HS-27A (cell line): ENCODE measurements at places on chromosomes 11 and 22.
A peak's percentile ranks its signal among the peaks of the same experiment; 100 is the strongest.

GRCh38 chr11:74784234-74784633 is 35.6 kb downstream of the RNF169 start:
- DNase-seq, result no peak

DNA sequence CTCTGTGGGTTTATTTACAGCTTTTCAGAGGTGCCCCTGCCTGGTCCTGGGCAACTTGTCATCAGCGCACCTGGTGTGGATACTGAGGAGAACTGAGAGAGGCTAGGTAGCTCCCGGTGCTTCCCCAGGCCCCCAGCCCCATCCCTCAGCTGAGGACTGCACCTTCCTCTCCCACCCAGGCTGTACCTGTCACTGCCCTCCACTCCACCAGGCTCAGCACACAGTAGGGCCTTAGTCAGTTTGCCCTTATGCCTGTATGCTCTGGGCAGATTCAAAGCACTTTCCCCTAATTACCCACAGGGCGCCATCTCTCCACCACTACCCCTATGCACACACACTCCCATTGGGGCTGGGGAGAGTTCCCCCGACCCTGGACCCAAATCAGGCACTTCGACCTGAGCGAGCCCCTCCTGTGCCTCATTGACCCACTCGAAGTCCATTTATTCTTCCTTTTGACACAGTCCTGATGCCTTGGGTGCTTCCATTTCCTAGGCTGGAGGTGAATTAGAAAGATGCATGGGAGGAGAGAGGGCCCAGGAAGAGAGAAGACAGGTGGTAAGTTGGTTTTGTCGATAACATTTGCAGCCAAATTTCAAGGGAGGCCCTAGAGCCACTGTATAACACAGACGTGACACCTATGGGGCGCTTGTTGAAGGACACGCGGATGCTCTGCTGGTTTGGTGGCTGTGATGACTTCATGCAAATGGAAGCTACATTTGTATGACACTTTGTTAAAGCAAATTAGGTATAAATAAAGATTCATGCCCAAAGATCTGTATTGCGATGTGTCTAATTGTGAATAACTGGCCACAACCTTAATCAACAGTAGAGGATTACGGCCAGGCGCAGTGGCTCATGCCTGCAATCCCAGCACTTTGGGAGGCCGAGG is 13.8 kb upstream of the PICK1 start:
- no peak for DNase-seq

DNA sequence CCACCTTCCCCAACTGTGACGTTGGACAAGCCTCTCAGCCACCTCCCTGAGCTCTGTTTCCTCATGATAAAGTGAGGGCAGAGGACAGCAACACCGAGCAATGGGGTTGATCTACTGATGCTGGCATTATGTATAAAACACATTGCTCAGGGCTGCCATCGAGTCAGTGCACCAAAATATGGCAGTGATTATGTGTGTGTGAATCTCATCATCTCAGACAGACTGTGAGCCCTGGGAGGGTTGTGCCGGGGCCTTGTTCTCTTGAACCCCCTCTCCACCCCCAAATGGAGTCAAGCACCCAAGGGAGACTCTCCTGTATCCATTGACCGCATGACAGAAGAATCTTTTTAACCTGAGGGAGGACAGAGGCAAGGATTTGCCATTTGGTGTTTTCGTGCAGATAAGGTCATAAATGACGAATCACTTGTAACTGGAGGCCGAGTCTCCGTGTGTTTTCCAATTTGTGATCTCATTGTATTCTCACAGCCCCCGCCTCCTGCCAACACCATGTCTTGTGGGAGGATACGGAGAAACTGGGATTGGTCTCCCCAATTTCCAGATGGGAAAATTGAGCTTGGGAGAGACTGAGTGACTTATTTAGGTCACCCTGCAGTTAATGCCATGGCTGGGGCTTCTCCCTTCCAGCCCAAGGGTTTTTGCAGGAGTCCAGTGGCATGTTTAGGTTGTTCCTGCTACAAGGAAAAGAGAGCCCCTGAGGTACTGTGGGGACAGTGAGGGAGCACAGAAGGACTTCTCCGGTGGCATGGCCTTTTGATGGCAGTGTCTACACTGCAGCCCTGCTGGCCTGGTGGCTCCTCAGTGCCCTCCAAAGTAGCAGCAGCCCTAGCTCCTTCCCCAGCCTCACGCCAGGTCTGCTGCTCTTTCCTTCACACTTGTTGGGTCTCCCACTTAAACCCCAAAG is 52.4 kb downstream of the CHRDL2 start:
- no peak for DNase-seq

DNA sequence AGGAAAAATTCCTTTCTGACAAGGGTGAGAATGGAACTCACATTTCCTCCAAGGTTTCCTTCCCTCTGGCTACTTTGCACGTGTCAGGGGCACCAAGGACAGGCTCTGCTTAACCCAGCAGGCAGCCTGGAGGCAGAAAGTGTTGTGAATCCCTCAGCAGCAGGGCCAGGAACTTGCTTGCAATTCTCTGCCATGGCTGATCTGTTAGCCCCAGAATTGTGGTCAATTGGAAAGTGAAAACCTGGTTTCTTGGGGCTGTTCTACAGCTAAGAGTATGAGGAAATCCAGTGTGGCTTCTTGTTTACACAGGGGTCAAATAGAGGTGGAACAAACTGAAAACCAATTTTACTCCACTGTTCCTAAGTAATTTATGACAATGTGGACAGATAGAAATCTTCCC is 38.3 kb upstream of the CEP295 start:
- no peak for DNase-seq

GRCh38 chr11:130778026-130778425 is 138.3 kb downstream of the SNX19 start:
- DNase-seq, result no peak

- DNase-seq, result peak; percentile 59
Measured at GRCh38 chr11:35515224-35515623, 10.2 kb downstream of the PAMR1 start.

GRCh38 chr11:72972496-72973128 is 158.4 kb downstream of the ATG16L2 start:
- DNase-seq, result no peak

- no peak for DNase-seq
Measured at GRCh38 chr11:46200537-46201281, 76.8 kb upstream of the CREB3L1 start.

- DNase-seq, result no peak
Measured at GRCh38 chr11:113315811-113316210, 1.4 kb downstream of the TTC12 start.

GRCh38 chr11:36306888-36307287 is 10.8 kb downstream of the PRR5L start:
- DNase-seq, result no peak

- no peak for DNase-seq
Measured at GRCh38 chr11:16114431-16114830, 241.9 kb downstream of the SOX6 start.

GRCh38 chr22:37472418-37473006 is 13.7 kb downstream of the MFNG start:
- DNase-seq, result no peak
